ENCODE measurements at places on chromosomes 12 and 14. TPM values are rescaled to one million over a fixed set of nuclear protein-coding genes. Genes with fewer than 3 reads are reported as not detected.

DNA sequence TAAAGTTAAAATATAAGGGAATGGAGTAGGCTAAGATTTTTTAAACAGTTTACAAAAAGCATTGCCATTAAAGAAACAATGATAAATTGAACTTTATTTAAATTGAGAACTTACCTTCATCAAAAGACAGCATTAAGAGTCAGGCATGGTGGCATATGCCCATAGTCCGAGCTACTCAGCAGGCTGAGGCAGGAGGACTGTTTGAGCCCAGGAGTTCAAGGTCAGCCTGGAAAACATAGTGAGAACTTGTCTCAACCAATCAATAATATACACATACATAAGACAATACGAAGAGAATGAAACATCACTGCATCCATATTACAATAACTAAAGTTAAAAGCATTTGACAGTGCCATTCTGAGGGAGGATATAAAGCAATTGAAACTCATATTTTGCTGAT lies 97.6 kb downstream of the FOXA1 start:
- DNase-seq = no peak

DNA sequence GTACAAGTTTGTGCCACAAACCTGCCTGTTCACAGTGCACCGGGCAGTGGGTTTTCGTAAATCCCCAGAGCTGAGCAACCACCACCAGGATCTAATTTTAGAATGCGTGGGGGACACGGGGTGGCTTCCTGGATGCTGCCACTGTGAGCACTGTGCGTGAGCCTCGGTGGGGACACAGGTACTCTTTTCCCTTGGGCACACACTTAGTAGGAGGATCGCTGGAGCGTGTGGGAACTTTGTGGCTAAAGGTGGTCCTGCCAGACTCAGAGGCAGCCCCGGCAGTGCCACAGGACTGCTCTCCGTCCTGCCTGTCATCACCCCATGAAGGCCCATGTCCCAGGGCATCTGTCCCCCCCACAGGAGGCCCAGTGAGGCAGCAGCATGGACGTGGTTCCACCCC lies 21.1 kb downstream of the BTBD6 start:
- DNase-seq = no peak

DNA sequence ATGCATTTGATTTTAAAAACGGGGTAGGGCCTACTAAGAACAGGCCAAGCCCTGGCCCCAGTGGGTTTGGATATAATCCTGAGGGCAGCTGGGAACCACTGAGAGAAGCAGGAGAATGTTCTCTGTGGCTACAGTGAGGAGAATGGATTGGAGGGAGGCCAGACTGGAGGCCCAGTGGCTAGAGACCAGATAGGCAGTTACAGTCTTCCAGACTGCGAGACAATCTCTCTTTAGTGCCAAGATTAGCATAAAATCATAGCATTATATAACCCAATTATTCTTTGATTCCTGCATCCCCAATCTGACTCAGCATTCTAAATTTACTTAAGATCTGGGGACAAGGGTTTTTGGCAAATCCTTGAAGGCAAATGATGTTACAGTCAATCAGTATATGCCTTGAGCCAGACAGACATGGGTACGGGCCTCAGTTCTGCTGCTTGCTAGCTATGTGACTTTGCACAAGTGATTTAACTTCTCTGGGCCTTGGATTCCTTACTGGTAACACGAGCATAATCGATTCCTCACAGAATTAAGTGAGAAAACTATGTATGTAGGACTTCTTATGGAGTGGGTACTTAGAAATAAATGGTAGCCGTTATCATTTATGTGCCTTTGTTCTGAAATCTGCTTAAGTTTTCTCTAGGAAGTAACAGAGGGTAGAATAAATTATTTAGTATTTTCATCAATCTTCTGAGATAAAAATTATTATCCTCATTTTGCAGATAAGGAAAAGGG lies 18.3 kb downstream of the NINJ2 start:
- no peak for DNase-seq

DNA sequence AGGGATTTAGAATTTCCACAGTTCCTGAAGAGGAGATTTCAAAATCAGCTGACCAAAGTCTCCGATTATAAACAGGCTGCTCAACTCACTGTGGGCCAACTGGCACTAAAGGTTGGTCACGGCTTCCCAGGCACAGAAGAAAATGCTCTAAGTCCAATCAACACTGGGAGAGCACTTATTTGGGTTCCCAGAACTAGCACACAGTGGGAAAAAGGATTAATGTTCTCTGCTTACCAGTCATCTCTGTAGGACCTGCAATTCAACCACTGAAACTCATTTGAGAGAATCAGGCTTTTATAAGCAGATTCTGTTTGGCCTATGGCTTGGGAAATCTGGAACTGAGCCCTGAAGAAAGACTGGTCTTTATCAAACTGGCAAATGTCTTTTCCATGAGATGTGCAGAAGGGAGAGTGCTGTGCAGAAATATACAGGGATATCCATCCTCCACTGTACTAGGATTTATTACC lies 49.4 kb downstream of the ABCC9 start:
- peak; percentile 75 for DNase-seq

- no peak for DNase-seq
These were observed 82.4 kb downstream of the SCAF11 start for GRCh38 chr12:45907955-45908354.

DNA sequence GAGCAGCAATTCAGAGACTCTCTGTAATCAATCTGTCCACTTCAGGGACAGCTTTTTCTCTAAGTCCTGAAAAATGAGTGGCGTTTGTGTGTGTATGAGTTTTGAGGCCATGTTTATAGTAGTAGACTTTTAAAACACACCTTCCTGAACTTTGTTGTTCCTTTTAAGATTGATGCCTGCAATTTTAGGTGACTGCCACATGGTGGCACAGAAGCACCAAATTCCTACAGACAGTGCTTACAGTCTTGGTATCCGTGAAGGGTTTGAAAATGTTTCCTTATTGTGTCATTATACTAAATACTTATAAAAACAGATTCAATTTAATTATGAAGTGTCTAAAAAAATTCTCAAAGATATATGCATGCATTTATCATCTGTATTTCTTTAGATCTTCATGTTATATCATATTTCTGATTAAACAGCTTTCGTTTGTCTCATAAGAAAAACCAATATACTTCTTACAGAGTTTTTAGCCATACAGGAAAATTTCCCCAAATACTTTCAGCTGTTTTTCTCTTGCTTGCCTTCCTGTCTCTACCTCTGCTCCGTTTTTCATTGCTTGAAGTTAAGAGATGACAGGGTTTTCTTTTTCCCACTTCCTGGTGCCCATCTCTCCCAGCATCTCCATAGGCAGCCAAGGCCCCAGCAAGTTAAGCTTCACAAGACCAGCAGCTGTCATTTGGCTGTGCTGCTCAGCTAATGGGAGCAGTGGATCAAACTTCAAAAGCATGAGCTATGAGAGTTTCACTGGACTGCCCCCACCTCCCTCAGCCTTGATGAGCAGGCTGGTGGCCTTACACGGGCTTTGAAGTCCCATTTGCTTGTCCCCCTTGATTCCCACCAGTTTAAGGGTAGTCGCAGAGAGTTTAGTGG lies 259.6 kb downstream of the AKAP6 start:
- DNase-seq = no peak

DNA sequence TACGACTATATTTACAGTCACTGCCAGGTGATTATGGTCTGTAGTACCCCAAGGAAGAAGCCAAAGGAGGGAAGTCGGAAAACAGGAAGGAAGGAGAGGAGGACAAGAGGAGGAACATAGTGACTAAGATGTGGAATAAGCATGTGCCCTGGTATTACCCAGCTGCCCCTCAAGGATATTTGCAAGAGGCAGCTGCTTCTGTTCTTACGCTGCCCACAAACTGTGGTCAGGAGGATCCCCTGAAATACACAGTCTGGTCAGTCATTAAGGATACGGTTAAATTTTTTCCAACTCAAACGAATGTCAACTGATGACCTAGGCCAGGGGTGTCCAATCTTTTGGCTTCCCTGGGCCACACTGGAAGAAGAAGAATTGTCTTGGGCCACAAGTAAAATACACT lies 126.5 kb downstream of the CMAS start:
- no peak for DNase-seq

- DNase-seq = peak; percentile 55
These were observed at the start of gene PPFIA2 for GRCh38 chr12:81759190-81760051. PPFIA2 (minus strand) TSS chr12:81759350.

GRCh38 chr12:49827401-49828099 lies 663 bp downstream of the NCKAP5L start:
- DNase-seq = peak; percentile 70

DNA sequence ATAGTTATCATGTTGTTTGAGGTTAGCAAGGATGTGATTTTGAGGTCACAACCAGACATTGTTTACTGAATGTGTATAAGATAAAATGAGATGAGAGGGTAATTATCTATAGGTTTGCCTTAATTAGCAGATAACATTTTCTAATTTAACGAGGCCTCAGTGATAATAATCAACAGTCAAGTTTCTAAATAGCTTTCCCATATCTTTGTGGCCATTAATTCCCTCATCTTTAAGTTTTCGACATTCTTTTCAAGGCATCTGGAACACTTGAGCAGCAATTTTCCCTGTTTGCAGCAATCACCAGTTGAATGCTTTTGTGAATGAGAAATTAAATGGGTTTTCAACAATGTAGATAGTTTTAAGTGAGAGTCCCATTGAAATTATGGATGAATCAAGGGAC lies 304.1 kb downstream of the SYT1 start:
- no peak for DNase-seq

GRCh38 chr12:7197841-7198240 lies 8.4 kb downstream of the PEX5 start:
- no peak for DNase-seq

GRCh38 chr12:111780615-111781014 lies 13.9 kb downstream of the ALDH2 start:
- DNase-seq = no peak

DNA sequence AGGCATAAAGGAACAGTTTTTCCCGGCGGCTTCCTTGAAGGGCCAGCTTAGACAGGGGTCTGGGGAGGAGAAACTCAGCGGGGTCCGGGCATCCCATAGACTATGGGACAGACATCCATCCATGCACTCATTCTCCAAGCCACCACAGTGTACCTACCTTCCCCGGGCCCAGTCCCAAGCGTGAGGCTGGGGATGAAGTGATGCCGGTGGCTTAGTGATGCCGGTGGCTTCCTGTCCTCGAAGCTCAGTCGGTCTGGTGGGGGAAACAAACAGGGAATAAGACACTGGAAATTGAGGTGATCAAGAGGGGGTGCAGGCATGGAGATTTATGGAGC lies 421 bp downstream of the RTL1 start:
- DNase-seq = no peak

DNA sequence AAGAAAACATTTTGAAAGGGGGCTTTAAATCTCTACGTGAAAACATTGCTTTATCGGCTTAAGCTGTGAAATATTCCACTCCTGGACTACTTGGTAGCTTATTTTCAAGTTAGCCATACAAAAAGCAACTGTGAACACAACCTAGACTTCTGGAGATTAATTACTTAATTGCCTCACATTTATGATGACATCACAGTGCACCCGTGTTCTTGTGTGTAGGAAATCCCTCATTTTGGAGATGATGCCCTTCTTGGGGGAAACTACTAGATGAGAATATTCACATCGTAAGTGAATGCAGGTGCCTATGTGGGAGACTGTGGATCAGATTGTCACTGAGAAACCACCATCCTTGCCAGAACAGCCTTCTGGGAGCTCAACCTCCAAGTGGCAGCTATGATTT lies 10.5 kb upstream of the B4GALNT3 start:
- no peak for DNase-seq

- no peak for DNase-seq
These were observed 109.6 kb downstream of the EML5 start for GRCh38 chr14:88683119-88683518.

DNA sequence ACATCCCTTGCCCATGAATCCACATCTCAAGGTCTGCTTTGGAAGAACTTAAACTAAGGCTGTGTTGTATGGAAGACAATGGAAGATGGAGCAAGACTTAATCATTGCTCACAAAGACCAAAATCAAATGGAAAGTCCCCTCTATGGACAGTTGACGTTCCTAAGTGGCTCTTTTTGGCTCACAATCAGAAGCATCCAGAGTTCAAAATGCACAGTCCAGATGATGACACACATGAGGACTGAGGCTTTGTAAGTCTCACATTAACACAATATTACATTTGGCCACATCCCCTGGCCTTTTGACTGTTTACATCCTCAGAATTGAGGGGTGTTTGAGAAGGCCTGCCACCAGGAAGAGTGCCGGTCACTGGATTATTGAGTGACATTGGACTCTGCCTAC lies 122.3 kb upstream of the CPM start:
- DNase-seq = no peak

DNA sequence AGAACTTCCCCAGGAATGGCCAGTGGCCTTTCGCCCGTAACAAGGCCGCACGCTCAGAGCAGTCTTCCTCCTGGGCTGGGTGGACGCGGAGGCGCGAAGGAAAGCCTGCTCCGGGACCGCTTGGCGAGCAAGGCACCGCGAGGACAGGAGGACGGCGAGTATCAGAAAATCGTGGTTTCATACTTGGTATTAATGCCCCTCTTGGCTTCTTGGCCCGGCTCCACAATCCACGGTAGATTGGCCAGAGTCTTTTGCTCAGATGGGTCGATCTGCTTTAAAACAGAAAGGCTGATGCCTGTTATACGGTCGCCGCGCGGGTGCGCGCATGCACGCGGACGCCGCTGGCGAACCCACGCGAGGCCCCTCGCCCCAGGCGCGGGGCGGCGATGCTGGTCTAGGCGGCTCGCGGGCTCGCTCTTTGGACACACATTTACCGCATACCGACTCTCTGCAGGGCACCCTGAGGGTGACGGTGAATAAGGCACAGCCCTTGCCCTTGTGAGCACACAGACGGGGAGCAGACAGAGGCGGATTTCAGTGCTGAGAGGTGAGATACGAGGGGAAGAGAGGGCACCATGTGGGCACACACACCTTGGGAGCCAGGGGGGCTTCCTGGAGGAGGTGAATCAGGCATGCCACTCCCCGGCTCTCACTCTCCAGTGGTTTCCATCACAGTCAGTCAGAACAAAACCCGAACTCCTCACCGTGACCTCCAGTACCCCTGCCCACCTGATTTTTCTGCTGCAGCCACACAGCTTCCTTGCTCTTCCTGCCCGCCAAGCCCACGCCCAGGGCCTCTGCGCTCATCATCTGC lies 100.7 kb downstream of the APAF1 start:
- DNase-seq = peak; percentile 31

DNA sequence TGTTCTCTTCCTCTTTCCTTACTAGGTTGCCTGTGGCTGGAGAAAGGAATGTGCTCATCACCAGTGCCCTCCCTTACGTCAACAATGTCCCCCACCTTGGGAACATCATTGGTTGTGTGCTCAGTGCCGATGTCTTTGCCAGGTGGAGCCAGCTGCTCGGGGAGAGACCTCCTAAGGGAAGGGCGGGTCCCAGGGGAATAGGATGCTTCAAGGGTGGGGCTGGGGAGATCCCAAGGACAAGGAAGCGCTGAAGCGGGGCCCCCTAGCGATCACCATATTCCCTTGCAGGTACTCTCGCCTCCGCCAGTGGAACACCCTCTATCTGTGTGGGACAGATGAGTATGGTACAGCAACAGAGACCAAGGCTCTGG lies 10.2 kb downstream of the MARS1 start:
- DNase-seq = no peak

Gene IFNG-AS1
- not detected for total RNA-seq

Gene CAPZA3
- total RNA-seq = not detected

Gene BCAT1
- 221 TPM for total RNA-seq

Gene MAP3K12
- total RNA-seq = 13.8 TPM

Gene SIX6
- total RNA-seq = not detected

Gene HPD
- 1.9 TPM for total RNA-seq

Gene KRT78
- total RNA-seq = not detected
